Body of pancreas (tissue), 4 donors: ENCODE measurements at places on chromosomes 13 and 19. TPM values are rescaled to one million over a fixed set of nuclear protein-coding genes. Genes with fewer than 3 reads are reported as not detected.
A peak's percentile ranks its signal among the peaks of the same experiment; 100 is the strongest.

GRCh38 chr13:114102521-114103288 is 29.7 kb downstream of the RASA3 start:
- no peak for DNase-seq

DNA sequence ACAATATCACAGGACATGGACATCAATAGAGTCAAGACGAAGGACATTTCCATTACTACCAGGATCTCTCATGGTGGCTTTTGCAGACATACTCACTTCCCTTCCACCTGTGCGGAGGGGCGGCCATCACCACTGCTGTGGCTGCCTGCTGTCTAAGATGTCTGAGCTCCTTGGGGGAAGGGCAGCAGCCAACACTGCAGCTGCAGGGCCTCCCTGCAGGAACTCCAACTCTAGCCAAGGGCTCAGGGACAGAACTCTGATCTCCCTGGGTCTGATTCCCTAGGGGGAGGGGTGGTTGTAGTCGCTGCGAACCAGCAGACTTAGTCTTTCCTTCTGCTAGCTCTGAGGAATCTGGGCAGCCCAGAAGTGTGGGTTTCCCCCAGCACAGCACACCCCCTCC is 78.9 kb upstream of the ANKRD10 start:
- DNase-seq, result no peak

Gene RDH8
- not detected for total RNA-seq

Gene SLC25A42
- 24.7 TPM for total RNA-seq

DNA sequence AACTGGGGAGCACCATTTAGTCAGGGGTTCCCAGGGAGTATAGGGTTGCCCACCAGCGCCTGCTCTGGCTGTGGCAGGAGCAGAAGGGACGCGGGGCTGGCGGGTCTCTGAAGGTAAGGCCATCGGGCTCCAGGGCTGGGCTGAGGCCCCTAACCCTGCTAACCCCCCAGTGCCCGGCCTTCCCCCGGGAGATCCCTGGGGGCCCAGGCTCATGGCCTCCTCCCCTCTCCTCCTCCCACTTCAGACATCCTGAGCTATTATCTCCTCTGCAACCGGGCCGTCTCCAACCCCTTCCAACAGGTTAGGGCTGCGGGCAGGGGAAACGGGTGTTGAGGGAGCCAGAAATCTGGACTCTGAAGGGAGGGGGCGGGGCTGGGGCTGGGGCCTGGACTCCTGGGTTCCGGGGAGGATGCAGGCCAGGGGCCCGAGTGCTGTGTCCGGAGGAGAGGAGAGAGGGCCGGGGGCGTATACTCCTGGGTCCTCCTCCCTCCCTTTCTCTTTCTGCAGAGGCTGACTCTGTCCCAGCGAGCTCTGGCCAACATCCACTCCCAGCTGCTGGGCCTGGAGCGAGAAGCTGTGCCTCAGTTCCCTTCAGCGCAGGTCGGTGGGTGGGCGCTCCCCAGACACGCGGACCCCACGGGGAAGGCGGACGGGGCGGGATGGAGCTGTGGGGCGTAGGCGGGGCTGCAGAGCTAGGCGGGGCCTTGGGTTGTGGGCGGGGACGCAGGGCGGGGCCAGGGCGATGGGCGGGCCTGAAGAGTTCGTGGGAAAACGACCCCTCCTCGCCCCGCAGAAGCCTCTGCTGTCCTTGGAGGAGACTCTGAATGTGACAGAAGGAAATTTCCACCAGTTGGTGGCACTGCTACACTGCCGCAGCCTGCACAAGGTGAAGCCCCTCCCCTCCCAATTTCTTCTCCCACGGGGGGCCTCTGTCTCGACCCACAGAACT is 15.3 kb downstream of the TTYH1 start:
- DNase-seq, result peak; percentile 72
